ENCODE measurements at places on chromosomes 16 and 17.

DNA sequence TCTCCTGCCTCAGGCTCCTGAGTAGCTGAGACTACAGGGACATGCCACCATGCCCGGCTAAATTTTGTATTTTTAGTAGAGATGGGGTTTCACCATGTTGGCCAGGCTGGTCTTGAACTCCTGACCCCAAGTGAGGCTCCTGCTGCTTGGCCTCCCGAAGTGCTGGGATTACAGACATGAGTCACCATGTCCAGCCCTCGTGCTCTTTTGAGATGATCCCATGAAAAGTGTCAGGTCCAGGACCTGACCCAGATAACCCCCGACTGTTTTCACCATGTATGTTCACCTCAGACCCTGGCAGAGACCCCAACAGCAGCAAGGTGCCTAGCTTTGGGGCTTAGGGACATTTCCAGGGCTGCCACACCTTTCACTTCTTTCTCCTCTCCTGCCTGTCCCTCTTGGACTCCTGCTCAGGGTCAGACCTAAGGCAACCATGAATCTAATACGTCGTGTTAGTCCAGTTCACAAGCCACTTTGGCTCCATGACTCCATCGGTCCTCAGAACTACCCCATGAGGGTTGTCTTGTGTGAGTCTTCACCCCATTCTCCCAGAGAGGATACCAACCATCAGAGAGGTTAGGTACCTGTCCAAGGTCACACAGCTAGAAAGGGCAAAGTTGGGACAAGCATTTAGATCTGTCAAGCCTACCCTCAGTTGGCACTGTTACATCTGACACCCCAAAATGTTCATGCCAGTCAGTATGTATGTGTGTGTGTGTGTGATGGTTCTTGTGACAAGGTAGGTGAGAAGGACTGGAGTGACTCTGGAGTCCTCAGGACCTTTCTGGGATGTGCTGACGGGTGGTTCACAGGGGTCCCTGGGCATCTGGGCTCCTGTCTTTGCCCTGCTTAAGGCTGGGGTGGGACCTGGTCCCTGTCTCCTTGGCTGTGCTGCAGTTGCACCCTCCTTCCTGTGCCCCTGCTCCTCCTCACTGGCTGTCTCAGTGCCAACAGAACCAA, 23.1 kb upstream of the MAP3K14 start:
- no peak for DNase-seq

- peak; percentile 23 for DNase-seq
Measured at GRCh38 chr16:391885-392335, 5.1 kb upstream of the NME4 start.

- no peak for DNase-seq
Measured at GRCh38 chr16:29978564-29979270, 5.0 kb downstream of the TAOK2 start.

- no peak for DNase-seq
Measured at GRCh38 chr16:80463326-80463725, 77.5 kb upstream of the DYNLRB2 start.

DNA sequence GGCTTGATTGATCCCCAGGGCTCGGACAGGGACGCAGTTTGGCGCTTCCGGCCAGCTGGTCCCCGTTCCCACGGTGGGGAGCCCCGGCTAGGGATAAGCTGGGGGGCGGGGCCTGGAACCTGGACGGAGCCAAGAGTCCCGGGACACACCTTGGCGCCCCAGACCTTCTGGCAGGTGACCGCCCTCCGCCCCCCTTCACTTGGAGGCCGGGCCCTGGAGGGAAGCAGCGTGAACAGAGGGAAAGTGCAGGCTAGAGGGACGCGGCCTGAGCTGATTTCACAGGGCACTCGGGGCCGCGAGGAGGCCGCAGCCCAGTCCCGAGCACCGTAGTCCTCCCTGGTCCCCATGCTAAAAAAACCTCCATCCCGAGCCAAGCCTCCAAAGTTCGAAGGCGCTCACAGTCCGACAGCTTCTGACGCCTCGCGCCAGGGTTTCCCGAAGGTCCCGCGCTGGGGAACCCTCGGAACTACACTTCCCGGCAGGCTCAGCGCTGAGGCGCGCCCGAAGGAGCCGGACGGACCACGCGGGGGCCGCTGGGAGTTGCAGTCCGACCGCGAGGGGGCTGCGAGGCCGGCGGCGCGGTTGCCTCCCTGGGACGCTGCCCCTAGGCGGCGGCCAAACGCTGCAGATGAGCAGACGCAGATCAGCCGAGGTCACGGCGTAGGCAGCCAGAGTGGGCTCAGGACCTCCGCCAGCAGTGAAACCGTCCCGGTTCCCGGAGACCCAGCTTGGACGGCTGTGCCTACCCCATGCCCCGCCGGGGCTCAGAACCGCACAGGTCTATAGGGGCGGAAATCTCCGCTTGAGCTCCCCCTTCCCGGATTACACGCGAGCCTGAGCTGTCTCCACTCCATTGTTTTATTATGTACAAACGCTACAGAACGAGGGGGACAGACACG, at the start of gene TBX6:
TSS of gene TBX6 (minus strand) at position 451 of the 899 bp plus-strand sequence. CDS start 731 bp downstream, outside the sequence.
- DNase-seq, result peak; percentile 48

DNA sequence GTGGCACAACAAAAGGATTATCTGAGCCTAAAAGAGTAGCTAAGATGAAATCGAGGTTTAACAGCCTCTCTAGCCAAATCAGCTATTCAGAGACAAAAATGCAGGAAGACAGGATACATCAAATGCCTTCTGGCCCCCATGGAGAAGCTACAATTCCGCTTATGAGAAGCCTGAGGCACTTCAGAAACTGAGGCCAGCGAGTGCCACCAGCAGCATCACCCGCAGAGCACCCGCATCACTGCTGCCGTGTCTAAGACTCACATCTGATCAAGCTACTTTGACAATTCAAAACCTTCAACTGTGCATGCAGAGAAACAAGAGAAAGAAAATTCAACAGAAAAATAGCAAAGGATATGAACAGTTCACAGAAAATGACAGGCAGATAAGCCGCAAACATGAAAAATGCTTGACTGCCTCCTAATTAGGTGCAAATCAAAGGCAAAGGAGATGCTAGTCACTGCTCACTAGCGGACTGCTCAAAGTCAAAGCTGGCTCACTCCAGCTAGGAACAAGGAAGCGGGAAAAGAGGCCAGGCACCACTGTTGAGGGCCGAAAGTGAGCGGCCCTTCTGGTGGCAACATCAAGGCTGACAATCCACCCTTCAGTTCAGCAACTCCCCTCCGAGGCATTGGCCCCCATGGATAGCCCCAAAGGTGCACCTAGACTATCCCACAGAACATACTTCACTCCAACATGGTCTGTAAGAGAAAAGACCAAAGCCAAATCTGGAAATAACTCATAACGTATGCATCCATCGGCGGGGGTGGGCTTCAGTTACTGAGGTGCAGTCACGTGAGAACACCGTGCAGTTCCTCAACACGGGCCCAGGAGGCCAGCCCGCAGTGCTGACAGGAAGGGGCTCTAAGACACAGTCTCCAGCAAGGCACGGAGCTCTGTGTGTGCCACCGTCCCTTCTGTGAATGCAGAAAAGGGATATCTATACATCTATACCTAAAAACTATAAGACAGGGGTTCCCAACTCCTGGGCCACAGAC, 12.0 kb downstream of the MTHFSD start:
- no peak for DNase-seq

DNA sequence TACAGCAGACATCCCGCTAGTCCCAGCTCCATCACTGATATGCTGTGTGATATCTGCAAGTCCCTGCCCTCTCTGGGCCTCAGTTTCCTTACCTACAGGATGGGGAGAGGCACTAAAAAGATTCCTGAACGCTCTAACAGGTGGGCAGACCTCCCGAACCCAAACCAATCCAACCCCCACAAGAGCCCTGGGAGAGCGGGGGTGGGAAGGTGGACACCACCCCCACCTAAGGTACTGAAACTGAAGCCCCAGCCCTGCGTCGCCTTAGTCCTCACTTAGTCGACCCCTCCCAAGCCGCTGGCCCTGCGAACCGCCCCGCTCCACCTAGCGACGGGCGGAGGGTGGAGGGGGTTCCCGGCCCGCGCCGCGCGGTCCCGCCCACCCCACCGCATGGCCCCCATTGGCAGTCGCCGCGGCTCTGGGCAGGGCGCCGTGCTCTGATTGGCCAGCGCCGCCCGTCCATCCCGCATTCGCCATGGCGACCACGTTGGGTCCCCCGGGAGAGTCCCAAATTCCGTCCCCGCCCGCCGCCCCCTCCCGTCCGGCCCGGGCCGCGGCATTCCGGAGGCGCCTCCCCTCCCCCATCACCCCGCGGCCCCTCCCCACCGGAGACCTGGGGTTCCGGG, 578 bp downstream of the CCDC102A start:
- no peak for DNase-seq

DNA sequence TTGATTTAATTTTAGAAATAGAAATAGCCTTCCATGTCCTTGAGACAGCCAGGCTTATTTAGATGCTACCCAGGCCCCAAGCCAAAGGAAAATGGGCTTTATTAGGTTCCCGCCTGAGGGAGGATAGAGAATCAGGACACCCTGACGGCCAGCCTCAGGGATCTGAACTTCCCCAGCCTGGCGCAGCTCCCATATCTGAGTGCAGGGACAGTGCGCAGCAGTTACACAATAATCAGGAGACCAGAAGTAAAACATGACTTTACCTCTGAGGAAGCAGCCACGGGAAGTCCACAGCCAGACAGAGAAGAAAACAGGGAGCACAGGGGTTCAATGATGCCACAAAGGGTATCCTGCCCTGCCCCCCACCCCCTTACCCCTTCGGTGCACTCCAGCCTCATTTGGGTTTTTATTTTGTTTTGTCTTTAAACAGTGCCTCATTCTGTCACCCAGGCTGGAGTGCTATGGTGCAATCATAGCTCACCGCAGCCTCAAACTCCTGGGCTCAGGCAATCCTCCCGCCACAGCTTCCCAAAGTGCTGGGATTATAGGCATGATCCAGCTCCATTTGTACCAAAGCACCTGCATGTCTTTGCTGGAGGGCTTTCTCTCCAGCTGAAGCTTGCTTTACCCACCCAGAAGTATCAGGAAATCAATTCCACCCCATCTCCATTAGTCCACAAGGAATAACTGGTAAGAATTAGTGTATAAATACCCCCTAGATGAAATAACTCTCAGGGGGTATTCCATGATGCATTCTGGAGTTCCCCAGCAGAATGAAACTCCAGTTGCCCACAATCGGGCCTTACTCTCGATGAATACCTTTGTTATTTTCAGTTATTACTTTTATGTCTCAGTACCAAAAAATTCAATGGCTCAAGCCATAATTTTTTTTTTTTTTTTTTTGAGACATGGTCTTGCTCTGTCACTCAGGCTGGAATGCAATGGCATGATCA, 21.9 kb downstream of the ORC6 start:
- no peak for DNase-seq

- DNase-seq, result peak; percentile 13
Measured at GRCh38 chr16:84356591-84357116, 11.7 kb upstream of the ATP2C2 start.

DNA sequence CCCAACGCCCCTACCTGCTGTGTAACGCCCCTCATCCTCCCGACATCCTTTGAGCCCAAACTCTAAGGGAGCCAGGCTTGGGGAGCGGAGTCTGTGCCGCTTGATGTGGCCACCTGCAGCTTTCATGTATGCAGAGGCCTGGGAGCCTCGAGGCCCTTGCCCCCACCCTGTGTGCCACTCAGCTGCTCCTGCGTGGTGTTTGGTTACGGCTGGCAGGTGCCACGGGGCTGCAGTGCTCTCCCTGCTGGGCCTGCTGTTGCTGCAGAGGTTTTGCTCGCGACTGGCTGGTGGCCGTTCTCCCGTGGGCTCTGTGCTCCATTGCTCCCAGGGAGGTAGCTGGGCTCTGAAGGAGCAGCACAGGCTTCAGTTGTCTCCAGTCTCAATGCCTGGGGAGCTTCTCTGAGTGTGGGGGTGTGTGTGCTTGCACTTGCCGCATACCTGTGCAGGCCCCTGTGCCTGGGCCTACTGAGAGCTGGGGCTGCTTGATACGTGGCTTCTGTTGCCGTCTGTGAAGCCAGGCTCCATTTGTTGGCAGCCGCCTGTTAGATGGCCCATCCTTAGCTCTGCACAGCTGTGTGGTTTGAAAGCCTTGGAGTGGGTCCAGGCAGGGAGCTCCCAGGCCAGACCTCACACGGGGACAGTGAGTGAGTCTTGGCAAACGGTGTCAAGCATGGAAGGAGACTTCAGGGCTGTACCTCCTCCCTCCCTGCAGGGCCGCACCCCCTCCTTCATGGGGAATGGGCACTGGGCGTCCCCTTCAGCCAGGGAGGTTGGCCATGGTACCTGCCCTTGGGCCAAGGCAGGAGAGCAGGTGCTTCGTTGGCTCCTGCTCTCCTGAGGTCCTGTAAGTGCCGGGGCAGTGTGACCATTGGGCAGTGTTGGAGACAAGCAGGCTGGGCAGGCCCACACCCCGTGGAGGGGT, 47.2 kb downstream of the PDPK1 start:
- no peak for DNase-seq

All from NCI-H2081 treated with DMSO at 0.1 percent for 48 hours (cell line).